AG20443 (cell line): ENCODE measurements at places on chromosomes 6 and 20.

DNA sequence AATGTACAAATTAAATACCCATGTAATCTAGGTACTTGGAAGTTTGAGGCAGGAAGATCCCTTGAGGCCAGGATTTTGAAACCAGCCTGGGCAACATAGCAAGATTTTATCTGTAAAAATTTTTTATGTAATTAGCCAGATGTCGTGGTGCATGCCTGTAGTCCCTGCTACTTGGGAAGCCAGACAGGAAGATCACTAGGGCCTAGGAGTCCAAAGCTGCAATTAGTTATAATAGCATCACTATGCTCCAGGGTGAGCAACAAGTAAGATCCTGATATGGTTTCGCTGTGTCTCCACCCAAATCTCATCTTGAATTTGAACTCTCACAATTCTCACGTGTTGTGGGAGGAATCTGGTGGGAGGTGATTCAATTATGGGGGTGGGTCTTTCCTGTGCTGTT, 535.8 kb downstream of the TENT5A start:
- DNase-seq = no peak

DNA sequence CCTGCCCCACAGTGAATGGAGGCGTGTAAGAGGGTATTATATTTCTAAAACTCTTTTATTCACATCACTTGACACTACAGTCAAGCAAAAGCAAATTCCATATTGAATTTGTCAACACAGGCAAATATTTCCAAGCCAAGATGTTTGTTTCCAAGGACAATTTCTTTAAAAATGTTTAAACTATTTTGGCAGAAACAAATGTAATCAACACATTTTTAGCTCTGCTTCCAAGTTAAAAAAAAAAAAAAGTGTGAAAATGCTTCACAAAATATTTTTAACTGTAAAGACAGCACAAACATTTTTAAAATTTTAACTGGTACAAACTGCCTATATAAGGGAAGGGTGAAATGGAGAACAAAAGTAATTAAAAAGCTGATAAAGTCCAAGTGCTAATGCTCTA, 44.9 kb upstream of the DST start:
- no peak for DNase-seq

DNA sequence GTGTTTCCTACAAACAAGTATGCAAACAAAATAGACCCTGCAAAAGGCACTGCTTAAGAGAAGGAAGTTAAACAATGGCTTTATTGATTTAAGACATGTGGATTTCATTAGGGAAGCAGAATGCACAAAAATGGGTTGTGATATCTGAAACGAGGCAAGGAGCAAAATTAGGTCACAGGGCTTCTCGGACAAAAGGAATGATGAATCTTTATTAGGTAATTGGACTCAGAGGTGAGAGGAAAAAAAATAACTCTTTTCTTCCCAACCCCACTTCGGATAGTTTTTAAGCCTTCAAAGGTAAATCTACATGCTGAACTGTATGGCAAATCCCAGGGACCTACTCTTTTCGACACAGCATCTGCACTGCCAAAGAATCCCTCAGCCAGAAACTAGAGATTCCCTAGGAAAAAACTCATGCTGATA, 183.0 kb upstream of the TAB2 start:
- DNase-seq = no peak

DNA sequence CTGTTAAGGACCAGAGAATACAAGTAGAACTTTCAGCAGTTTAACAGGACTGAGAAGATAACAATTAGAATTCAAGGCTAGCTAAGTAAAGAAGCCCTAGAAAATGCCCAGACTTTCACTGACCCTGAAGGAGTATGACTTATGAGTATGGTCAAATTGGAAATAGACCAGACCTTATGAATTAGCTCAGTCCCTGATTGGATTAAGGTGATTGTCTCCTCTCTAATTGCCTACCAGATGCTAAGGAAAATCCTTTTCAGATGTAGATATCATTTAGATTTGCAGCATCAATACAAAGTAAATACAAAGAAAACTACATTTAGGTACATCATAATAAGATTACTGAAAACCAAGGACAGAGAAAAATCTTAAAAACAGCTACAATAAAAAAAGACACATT, 58.9 kb downstream of the CNR1 start:
- DNase-seq = no peak

- peak; percentile 53 for DNase-seq
Observed at GRCh38 chr20:43755851-43756250, 29.0 kb upstream of the GTSF1L start.

GRCh38 chr6:116941727-116942126, 64.7 kb downstream of the RFX6 start:
- DNase-seq = no peak

GRCh38 chr6:114366899-114367298, 24.1 kb upstream of the HS3ST5 start:
- no peak for DNase-seq

DNA sequence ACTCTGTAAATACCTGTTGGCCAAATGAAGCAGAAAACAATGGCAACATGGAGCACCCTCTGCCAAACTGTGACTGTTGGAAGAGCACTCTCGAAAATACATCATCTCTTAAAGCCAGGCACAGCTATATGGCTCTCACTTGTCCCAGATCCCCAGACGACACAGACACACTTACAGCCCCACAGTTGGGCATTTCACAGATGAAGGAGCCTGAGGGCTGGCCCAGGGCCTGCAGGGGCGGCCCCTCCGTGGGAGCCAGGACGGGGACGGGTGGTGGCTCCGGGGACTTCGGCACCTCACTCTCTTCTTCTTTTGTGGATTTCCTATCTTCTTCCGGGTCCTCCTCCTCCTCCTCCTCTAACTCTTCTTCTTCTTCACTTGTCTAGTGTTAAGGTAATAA, 18.4 kb upstream of the MRPS10 start:
- no peak for DNase-seq

GRCh38 chr6:54074578-54075195, 36.6 kb upstream of the MLIP start:
- peak; percentile 18 for DNase-seq

GRCh38 chr20:2080532-2081224, 20.9 kb upstream of the STK35 start:
- no peak for DNase-seq

DNA sequence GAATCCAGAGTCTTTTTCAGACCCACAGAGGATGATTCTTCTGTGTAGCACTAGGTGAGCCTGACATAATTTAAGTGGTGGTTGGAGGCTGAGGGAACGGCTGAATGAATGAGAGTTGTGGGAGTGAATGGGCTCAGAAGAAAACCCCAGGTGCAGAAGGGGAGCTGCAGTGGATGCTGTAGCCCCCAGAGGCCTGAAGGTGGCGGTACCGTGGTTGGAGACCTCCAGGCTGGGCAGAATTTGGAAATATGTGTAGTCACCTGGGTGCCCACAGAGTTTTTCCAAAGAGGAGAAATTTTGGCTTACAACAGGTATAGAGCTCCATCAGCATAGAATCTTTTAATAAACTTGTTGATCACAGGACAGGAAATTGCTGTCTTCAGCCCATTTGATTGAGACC, 6.5 kb upstream of the RAET1G start:
- no peak for DNase-seq

- DNase-seq = no peak
Observed at GRCh38 chr6:124982669-124983068, 20.4 kb downstream of the RNF217 start.

GRCh38 chr6:32609731-32610640, 20.3 kb upstream of the HLA-DRB1 start:
- peak; percentile 63 for DNase-seq

GRCh38 chr20:23195636-23196035, 109.5 kb upstream of the CD93 start:
- DNase-seq = no peak

DNA sequence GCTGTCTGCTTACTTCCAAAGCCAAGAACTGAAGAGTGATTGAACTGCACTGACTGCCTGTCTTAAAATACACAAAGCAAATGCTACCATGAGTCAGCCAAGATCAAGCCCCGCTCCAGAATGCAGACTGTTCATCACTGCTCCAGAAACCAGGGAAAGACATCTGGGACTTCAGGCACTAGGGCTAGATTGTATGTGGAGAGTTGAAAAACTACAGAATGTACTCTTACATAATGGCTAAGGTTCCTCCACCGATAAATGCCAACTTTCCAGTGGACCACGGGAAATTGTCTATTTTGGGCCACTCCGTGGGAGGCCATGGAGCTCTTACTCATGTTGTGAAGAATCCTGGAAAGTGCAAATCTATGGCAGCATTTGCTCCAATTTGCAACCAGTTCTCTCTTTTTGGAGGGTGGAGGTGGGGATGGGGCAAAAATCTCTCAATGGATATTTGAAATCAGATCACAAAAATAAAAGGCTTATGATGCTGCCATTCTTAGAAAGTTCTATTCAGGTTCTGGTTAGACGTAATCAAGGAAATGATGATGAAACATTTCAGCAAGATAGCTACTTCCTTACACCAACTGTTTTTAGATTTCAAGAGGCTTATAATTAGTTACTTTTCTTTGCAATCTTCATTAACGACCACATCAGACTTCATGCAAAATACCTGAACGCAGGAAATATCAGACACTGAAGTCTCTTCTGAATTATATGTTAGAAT, 11.8 kb upstream of the CAP2 start:
- DNase-seq = peak; percentile 65

- DNase-seq = no peak
Observed at GRCh38 chr6:17360564-17360963, 32.8 kb upstream of the CAP2 start.

DNA sequence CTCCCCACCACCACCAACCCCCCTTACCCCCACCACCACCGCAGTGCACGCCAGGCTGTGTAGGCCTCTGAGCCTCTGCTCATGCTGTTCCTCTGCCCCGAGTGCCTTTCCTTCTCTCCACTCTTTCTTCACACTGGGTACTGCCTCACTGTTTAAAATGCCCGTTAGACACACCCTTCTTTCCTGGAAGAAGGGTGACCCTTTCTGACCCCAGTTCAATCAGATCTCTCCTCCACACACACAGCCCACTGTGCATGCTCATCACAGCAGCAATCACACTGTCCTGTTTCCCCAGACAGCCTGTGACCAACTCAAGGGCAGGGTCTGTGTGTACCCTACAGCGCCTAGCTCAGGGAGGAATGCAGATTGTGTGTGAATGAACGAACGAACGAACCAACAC, 10.0 kb downstream of the TMEM74B start:
- no peak for DNase-seq

DNA sequence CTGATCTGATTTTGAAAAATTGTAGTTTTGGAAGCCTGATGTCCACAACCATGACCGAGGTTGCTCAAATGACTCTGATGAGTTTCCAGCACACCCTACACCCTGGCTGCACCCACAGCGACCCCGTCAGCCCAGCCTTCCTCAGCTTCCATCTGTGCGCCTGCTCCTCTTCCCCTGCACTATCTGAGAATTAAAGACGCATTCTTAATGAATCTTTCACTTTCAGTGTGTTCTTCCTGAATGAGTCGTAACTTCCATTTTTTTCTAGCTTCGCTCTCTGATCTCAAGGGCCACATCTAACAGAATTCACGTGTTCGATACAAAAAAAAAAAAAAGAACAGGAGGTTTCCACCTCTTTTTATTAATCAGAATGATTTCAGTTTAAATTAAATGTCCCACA, 21.3 kb upstream of the RREB1 start:
- peak; percentile 61 for DNase-seq

GRCh38 chr20:63129376-63129965, 86.5 kb downstream of the YTHDF1 start:
- no peak for DNase-seq

DNA sequence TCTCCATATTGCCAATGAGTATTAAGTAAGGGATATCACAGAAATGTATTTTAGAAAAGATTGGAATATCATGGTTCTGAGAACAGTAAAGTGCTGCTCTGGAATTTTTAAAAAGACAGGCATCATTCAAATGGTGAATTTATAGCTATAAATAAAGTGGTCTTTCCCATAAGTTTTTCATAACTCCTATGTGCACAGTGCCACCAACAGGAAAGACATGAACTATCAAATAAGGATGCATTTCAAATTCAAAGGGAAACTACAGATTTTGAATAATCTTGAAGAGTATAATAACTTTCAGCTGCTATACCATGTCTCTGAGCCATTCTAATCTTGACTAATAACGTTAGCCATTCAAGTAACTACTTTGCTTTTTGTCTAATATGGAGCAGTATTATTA, 456.8 kb upstream of the GJE1 start:
- no peak for DNase-seq

DNA sequence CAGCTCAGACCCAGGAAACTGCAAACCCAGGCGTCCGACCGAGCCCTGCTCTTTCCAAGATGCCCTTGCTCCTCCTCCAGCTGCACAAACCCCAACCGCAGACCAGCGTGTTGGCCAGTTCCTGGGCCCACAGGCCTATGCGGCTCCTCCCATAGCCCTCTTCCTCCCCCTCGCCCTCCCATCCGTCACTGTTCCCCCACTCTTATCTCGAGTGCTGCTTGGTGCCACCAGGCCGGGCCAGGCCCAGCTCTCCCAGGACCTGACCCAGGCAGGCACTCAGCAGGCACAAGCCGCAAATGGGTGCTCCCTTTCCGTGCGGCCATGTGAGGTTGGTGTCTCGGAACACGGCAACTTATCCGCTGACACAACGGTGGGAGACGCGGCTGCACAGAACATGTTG, 28.6 kb downstream of the ADRM1 start:
- no peak for DNase-seq

GRCh38 chr20:54017846-54018245, 52.5 kb downstream of the BCAS1 start:
- no peak for DNase-seq

DNA sequence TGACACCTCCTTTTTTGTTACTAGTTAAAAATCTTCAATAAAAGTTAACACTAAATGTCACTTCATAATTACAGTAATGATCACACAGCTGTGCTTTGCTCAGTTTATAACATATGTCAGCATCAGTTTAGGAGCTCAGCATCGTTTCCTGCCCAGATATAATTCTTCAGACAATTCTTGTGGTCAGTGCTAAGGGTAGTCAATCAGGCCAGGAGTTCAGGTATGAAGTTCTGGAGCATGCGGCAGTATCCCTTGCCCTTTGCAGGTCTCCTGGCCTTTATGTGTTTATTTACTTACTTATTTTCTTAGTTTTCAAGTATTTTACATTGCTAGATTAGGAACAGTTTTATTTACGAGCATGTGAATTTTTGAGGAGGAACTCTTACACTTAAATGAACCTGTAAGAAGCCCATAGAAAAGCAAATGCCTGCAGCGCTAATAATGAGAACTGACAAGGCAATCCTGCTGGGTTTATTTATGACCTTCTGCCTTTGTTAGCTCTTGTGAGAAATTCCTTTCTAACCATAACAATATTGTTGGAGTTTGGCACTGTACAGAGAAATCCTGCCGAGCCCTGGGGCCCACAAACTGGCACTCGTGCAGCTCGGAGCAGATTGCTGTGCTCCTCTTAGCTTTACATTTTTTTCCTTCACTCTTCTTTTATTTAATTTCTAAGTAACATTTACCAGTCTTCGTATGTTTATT, 252.8 kb downstream of the TMEM242 start:
- DNase-seq = peak; percentile 47

DNA sequence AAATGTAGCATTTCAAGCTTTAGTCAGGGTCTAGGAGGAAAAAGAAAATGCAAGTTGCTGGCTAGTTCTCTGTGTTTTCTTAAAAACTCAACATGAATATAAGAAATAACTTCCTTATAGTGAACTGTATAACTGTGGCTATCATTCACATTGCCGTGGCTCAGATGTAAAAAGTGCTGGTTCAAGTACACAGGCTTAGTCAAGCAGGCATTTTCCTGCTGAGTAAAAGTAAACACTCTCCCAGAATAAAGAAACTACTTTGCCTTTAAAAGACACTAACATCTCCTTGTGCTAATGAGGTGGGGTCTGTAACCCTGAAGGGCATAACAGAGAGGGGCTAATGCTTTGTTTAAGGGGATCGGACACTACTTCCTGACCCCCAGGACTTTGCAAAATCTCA, 3.3 kb downstream of the ATP5F1E start:
- no peak for DNase-seq
